Stimulated activated CD4-positive, alpha-beta T cell treated with anti-CD3 and anti-CD28 coated beads, TNF-alpha, amount 100 ng/mL, for 24 hours (primary cell): ENCODE measurements at places on chromosomes 11 and 22.

DNA sequence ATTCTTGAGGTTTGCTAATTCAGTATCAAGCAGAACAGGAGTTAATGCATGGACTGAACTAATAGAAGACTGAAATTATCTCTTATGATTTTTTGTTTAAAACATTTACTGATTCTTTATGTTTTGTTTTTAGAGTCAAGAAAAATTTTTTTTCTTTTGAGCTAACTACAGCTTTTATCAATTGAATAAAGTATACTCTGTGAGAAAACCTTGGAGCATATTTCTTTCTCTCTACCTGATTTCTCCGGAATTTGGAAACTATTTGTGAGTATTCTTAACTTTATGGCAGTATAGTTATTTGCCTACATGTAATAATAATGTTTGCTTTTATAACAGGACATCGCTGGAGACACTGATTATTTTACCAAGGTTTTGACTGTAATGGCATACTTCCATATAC is 18.1 kb upstream of the CRTAM start:
- no peak for DNase-seq

- no peak for DNase-seq
These were observed 118.5 kb upstream of the TIMP3 start for GRCh38 chr22:32682990-32683389.

DNA sequence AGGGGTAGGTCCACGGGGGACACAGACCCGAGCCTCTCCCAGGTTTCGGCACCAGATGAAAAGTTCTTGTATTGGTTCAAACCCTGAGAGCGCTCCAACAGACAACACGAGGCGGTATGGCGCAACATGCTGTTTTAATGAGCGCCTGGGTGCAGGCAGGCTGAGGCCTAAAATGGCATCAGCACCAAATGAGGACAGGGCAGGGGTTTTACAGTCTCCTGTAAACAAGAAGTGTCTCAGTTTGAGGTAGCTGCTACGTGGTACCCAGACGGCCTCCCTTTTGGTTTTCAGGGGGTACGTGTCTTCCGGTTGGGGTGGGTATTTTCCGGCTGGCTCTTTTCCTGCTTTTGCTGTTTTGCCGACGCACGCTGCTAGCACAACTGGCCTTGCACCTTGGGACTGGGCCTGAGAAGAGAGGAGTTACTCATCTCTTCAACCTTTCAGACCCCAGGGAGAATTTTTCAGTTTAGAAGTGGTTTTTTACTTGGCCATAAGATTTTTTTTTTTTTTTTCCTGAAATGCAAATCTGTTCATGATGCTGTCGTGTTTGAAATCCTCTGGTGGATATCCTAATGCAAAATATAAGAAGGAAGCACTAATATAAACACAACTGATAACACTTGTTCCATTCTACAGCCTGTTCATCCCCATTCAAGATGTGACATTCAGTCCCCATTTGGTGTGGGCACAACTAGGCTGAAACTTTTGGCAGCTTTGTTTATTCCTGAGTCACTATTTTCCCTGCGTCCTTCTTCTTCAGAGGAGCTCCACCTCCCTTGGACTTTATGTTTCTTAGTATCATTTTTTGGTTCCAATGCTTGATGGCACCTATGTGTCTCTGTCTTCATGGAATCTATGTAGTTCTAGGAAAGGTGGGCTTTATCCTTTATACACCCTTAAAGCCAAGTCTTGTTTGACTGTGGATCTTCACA is 6.5 kb downstream of the PPFIBP2 start:
- no peak for DNase-seq

DNA sequence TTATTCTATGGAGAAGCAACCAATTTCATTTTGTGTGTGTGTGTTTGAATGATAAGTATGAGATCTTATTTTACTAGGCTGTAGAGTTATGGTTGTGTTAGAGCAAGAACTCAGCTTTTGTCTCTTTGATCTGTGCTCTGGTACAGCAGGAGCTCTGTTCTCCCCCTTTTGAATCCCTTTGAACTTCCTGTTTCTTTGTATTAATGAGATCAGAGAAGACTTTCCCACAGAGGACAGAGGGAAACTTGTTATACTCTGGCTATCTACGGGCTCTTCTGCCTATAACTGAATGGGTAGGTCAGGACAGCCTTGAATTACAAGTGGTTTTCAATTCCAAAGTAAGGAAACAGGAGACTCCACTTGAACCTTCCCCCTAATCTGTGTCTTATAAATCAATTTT is 1015.0 kb upstream of the RAG2 start:
- DNase-seq: no peak

DNA sequence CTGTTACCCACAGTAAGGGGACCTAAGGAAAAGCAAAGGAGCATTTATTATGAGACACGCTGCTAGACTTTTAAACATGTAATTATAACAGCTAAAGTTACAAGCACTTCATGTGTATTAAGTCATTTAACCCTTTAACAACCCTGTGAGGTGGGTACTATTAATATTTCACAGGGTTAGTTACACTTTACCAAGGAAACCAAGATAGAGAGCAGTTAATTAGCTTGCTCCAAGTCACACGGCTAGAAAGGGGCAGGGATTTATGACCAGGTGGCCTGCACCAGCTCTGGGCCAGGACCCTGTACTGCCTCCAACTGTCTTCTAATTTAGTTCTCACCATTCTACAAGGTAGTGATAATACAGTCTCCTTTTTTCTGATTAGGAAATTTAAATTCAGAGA is 74.9 kb downstream of the RPL27A start:
- no peak for DNase-seq

GRCh38 chr11:11513422-11513821 is 108.4 kb downstream of the GALNT18 start:
- no peak for DNase-seq

GRCh38 chr22:27853424-27853823 is 51.9 kb upstream of the MN1 start:
- DNase-seq: no peak

GRCh38 chr11:76371170-76371569 is 9.8 kb downstream of the THAP12 start:
- no peak for DNase-seq

DNA sequence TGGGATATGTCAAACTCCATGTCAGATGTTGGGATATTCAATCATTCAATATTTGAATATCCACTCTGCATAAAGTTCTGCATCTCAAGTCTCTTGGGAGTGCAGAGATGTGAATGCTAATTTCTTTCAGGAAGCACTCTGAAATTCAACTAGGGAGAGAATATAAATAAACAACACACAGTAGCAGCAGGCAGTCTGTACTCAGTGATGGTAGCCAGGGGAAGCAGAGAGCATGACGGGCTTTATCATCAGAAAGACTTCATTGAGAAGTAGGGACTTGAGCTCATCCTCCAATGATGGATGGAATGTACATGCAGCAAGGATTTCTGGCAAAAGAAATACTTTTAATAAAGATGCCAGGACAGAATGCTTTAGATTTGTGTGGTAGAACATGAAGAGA is 9.8 kb upstream of the TEAD1 start:
- no peak for DNase-seq

DNA sequence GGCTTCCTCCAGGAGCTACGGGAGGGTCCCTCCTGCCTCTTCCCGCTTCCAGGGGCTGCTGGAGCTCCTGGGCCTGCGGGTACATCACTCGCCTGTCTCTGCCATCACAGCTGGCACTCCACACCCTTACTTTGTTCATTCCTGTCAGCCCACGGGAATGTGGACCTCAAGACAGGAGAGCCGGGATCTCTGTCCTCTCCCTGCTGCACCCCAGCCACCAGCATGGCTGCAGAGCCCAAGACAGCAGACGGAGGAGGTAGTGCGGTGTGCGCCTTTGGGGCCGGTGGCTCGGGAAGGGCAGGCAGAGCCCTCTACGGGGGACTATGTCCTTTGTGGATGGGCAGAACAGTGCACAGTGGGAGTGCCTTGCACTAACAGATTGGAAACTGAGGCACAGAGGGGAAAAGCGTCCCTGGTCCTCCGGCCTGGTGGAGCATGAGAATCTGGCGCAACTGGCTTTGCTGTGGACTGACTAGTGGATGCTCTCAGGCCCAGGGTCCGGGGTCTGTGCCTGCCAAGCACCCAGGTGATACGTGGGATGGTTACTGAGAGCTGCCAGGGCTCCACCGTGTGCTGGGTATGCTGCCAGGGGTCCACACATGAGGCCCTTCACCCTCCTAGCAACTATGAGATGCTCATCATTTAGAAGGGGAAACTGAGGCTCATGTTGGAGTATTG is 47.3 kb downstream of the IGF2 start:
- DNase-seq: no peak

GRCh38 chr11:117217141-117218084 is 14.5 kb downstream of the PCSK7 start:
- DNase-seq: no peak
